ENCODE measurements at places on chromosomes 5 and 9.

DNA sequence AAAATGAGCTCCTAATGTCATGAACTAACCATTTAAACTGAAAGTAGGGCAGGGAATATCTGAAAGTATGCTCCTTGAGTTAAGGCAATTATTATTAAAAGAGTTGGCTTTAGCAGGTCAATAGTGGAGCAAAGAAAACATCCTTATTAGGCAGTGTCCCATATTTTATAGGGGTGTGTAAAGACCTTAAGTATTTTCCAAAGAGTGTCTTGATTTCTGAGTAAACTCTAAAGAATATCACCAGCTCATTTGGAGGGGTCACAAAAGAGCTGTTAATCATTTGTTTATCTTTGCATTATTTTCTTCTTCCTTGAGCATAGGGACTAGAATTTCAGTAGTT lies 109.3 kb downstream of the MUSK start:
- DNase-seq: no peak

- DNase-seq: no peak
Measured at GRCh38 chr9:131578021-131578420, 32.7 kb downstream of the PRRT1B start.

GRCh38 chr5:174796711-174797192 lies 72.4 kb downstream of the MSX2 start:
- DNase-seq: no peak

DNA sequence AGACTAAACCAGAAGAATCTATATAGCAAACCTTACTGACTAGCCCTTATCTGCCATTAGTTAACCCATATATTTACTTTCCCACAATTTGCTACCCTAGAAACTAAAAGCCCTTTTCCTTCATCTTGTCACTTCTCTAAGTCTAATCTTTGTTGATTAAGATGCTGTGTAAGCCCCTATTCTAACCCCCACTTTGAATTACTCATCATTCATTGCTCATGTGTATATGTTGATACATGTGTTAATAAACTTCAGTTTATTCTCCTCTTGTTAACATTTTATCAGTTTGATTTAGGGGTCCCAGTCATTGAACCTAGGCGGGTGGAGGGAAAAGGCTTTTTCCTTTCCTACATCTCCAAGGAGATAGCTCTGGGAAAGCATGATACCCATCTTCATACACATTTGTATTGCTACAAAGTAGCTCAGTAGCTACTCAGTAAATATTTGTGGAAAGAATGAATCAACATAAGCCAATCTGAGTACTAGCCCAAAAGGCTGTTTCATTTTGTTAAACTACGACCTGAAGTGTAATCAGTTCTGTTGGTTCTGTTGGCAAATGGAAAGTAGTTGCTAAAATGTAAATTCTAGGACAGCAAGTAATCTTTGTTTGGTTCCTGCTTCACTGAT lies 35.1 kb upstream of the NDFIP1 start:
- no peak for DNase-seq

- DNase-seq: no peak
Measured at GRCh38 chr5:71582945-71583584, 4.1 kb upstream of the MCCC2 start.

DNA sequence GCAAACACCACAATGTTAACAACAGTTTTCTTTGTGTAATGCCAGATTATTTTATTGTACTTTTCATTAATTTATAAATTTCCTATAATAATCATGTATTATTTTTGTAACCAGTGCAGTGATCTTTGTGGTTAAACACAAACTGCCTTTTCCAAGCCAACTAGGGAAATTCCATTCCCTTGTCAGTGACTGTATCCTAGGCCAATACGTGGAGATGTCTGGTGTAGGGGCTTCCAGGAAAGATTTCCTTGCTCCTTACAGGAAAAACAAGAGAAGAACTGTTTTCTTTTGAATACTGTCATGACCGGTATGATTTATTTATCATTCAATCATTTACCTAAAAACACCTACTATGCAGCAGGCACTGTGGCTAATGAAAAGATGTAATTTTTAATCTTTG lies 31.4 kb downstream of the FANCC start:
- DNase-seq: no peak

GRCh38 chr9:126386088-126386487 lies 59.5 kb downstream of the MVB12B start:
- DNase-seq: no peak

GRCh38 chr9:129627556-129628440 lies 1.8 kb downstream of the NTMT1 start:
- no peak for DNase-seq
